Activated effector memory CD4-positive, alpha-beta T cell treated with anti-CD3 and anti-CD28 coated beads, Interleukin-2, amount 50 U/mL, for 16 hours (primary cell): ENCODE measurements at places on chromosomes 4 and X.

DNA sequence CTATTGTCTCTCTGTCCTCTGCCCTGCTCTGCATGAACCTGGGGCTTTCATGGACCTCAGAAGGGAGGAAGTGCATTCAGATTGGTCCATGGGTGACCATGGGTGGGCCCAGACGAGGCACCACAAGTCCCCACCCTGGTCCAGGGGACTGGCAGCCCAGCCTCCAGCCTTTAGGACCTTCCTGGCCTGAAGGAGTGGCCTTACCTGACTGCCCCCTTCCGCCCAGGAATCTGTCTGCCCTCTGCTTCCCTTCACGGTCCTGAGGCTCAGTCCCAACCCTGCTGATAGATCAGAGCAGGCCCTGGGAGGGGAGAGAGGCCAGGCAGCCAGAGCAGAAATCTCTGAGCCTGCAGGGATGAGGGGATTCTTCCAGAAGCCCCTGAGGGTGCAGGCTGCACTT, 455.4 kb downstream of the PCDH18 start:
- DNase-seq, result no peak

- DNase-seq, result no peak
Measured at GRCh38 chrX:154074199-154074598, 23.3 kb downstream of the MECP2 start.

- peak; percentile 85 for DNase-seq
Measured at GRCh38 chr4:2793586-2794485, 951 bp downstream of the SH3BP2 start.

DNA sequence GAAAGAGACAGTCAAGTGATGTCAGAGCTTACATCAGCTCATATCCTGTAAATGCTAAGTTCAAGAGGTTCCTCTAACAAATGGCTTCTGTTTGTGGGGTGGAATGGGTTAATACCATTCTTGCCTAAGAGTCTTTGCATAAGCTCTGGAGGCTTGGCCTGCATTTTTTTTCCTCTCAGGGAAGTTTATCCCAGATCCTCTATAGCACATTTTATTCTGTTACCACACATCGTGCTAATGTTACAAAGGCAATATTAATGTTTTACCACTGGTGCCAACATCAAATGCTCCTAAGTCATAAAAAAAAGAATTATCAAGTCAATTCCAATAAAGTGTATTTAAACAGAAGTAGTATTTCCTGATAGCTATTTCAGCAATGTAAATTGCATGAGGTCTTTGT, 2.9 kb upstream of the ADH6 start:
- DNase-seq, result no peak

DNA sequence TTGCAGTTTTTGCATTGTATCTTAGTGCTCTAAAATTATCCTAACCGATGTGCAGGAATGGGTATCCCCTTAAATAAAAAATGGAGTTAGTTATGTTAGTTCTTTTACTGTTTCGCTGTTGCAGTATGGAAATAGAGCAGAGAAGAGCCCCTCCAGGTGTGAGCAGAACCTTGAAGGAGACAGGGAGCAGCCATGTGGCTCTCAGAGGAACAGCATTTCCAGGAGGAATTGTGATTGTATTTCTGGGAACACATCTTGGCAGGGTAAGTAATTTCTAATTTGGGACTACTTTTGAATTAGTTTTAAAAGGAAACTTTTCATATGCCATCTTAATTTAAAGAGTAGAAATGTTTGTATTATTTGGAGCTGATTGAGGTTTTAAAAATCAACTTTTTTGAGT, 5.3 kb upstream of the CCDC158 start:
- no peak for DNase-seq

- no peak for DNase-seq
Measured at GRCh38 chr4:16066586-16067128, 17.2 kb downstream of the PROM1 start.

GRCh38 chr4:87097075-87097474, 123.3 kb downstream of the KLHL8 start:
- no peak for DNase-seq

DNA sequence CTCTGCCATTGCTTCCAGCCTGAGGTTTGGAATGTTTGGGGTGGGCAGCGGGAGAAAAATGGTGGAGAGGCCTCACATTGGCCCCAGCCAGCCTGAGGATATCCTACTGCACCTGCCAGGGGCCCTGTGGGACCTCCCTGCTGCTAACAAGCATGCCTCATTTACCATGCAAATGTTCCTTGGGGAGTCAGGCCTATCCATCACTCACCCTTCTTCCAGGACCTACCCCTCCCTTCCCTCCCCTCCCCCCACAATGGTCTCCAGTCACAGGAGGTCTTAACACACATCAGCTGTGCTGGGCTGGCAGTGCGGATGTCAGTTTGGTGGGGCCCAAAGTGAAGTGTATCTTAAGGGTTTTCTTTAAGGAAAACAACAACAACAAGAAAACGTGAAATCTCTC, 139.2 kb downstream of the SHOX start:
- no peak for DNase-seq

- DNase-seq, result peak; percentile 80
Measured at GRCh38 chrX:48468247-48468671, 1.8 kb downstream of the SLC38A5 start.

- DNase-seq, result no peak
Measured at GRCh38 chr4:107619066-107619465, 101.0 kb downstream of the PAPSS1 start.

- DNase-seq, result no peak
Measured at GRCh38 chrX:84729408-84729807, 227.2 kb upstream of the HDX start.

- no peak for DNase-seq
Measured at GRCh38 chr4:65546882-65547416, 123.3 kb downstream of the EPHA5 start.

DNA sequence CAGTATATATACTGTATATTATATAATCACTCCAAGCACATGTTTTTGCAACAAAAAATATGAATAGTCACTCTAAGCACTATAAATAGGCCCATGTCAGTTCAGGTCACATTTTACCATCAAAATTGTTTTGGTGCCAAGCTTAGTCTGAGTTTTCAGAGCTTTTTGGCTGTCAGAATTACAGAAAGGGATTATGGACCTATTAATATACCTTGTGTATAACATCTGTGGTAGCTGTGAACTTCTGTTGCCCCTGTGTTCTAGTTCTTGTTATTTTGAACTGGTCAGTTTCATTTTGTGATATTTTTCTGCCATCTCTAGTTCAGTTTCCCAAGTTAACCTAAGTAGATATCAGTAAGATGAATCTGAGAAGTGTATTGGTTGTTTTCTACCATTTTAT, 22.9 kb downstream of the EXOC1 start:
- DNase-seq, result no peak

DNA sequence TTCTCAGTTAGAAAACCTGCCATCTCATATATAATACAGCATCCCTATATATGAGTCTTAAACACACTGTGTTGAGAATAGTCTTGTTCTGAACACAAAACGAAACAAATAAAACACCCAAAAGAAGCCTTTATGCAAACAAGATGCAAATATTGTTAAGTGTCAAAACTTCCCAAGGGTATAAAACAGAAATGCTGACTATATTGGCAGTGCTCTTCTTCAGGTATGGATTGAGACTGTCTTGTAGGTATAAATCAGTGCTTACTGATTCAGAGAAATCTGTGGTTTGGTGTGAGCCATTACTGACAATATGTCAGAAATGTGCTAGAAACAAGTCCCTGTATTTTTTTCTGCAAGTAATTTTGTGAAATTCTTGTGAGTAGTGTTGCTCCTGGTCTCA, 82.8 kb upstream of the CTSO start:
- DNase-seq, result no peak

- no peak for DNase-seq
Measured at GRCh38 chrX:24920769-24921168, 95.0 kb downstream of the ARX start.

- DNase-seq, result no peak
Measured at GRCh38 chr4:88585917-88586316, 6.4 kb upstream of the HERC3 start.

- DNase-seq, result no peak
Measured at GRCh38 chr4:154407443-154407842, 84.2 kb downstream of the DCHS2 start.

- no peak for DNase-seq
Measured at GRCh38 chrX:78747489-78747888, at the start of gene LPAR4. LPAR4 (plus strand) TSS chrX:78747720; CDS start chrX:78754870, 7,150 bp downstream.

- no peak for DNase-seq
Measured at GRCh38 chr4:40723728-40724127, 26.0 kb upstream of the NSUN7 start.

DNA sequence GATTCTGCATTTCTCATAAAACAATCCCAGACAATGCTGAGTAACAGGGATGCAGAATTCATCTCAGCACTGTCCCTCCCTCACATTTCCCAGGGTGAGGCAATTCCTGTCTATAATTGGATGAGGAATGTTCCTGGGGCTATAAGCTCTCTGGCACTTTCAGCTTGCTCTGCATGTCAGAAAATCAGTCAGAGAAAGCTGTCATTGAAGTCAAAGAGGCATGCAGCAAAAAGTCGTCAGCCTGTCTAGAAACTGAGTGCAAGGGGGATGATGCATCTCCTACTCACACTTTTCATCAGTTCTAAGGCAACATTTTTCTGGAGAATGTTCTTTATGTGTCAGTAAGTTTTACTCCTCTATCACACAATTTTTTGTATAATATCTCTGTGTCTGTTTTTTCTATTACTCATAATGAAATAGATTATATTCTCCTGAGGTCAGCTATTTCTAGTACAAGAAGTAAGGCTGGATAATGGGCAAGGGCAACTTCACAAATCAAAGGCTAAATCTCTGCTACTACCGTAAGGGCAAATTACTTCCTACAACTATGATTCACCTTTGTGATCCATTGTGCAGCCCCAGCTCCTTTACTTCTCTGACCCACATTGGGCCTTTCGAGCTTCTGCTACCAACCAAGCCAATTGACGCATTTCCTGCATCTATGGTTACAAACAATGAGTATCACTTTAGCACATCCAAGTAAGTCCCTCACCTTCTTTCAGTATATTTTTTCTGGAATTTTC, 56.0 kb downstream of the TASL start:
- no peak for DNase-seq

DNA sequence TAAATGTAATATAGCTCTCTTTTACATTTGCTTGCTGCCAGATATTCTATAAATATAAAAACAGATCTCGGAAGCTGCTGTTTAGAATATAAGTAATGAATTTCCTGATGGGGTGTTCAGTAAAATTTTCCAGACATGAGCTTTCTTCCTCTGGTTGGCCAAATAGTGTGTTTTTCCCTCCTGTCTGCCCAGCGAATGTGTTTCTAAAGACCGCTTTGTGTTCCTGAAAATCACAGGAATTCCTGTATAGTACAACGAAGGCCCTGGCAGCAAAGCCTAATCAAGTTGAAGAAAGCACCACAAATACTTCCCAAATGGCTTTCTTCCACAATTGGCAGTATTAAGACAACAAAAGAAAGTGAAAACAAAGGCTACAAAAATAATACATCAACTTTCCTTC, 494.1 kb downstream of the INPP4B start:
- DNase-seq, result no peak

- no peak for DNase-seq
Measured at GRCh38 chrX:74505437-74505836, 84.1 kb downstream of the SLC16A2 start.

DNA sequence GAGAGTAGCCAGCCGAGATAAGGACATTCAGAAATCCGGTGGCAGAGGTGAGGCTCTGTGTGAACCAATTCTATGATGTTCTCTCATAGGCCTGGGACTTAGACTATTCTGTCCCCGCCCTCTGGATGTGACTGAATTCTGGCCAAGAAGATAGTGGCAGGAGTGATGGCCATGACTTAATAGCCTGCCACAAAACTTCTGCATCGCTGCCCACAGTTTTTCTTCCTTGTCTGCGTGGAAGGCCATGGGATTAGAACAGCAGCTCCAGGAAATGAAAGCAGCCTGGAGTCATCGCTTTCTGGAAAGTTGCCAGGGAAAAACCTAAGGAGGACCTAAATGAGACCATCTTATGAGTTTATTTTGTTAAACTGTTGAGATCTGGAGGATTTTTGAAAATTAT, 134.7 kb downstream of the F11 start:
- DNase-seq, result no peak

DNA sequence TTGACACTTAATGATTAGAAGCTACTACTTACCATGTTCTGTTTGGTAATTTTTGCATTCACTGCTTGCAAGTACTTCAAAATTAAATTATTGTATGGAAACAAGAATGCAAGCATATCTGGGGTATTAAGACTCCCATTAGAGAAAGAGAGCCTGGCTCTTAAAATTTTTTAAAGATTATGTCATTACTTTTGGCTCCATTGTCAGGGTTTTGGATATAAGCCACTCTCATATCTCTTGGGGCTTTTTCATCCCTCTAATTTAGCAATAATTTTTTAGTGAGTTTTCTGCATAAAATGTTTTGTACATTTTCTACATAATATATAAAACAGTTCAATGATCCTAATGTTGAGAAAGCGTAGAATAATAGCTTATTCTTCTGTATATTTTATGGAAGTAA, 49.4 kb downstream of the SLC9A6 start:
- no peak for DNase-seq

- no peak for DNase-seq
Measured at GRCh38 chr4:8675383-8675782, 82.8 kb downstream of the CPZ start.

GRCh38 chr4:183873409-183874185, 31.5 kb upstream of the STOX2 start:
- DNase-seq, result no peak

- DNase-seq, result no peak
Measured at GRCh38 chr4:173485164-173485563, 44.9 kb downstream of the HAND2 start.

- DNase-seq, result no peak
Measured at GRCh38 chr4:4608214-4608537, 66.3 kb upstream of the STX18 start.

- no peak for DNase-seq
Measured at GRCh38 chr4:161829591-161829990, 334.2 kb downstream of the FSTL5 start.

DNA sequence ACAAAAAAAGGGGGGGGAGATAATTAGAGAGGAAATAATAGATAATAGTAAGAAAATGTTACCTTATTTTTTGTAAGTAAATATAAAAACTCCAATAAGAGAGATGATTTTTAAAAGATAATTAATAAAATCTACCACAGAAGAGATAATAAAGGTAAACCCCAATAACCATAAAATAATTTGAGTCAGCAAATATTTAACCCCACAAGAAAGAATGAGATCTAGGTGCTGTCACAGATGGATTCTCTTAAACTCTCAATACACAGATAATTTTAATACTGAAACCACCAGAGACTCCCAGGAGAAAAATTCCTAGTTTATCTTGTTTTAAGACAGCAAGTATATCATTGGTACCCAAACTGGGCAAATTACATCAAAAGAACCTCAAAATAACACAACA, 341.4 kb downstream of the ANK2 start:
- no peak for DNase-seq

GRCh38 chr4:76883147-76883546, 14.8 kb downstream of the SOWAHB start:
- no peak for DNase-seq

- DNase-seq, result no peak
Measured at GRCh38 chr4:147809211-147809610, 77.3 kb downstream of the ARHGAP10 start.

DNA sequence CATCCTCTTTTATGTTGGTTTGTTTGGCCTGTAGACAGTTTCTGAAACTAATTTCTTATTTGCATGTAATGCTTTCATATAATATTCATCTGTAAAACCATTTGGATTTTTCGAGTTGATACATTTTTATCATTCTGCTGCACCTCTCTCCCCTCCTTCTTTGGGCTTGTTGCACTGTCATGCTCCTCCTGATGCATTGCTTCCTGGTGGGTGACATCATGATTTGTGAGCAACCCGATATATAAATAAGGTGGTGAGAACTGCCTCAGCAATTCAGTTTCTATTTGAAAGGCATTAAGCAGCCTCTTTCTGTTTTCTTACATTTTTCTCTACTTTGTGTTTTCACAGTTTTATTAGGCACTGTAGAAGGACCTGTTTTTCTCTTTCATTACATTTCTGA, 515.7 kb downstream of the RPA4 start:
- no peak for DNase-seq
